ENCODE measurements at places on chromosomes 5 and 9.

DNA sequence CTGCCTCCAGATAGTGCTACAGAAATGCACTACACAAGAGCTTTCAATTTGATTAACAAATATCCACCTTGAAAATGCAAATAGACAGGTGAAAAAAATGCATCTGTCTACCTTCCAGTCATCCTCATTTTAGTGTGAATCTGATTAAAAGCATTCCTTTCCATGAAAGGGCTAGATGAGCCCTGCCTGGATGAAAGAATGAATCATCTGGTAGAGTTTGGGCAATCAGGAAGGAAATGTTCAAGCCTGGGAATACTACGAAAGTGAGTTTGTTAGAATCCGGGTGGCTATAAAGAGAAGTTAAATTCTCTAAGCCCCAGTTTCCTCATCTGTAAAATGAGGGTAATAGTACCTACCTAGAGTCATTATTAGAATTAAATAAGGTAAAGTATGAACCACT is 142.6 kb downstream of the FAM114A2 start:
- no peaks in the 10 kb centered on the region for H3K36me3 ChIP-seq
- H3K27me3 ChIP-seq, result no peaks in the 10 kb centered on the region
- H3K4me1 ChIP-seq, result no peaks in the 10 kb centered on the region
- no peak overlapping the region for H3K4me3 ChIP-seq

- DNase-seq, result no peak
- H3K27ac ChIP-seq, result no peak overlapping the region
- no peak overlapping the region for H3K4me3 ChIP-seq
- no peaks in the 10 kb centered on the region for H3K36me3 ChIP-seq
Observed at GRCh38 chr9:77454663-77455062, 193.5 kb downstream of the GNA14 start.

- H3K27ac ChIP-seq, result no peak overlapping the region
- peak overlapping the region; percentile 83 for H3K4me3 ChIP-seq
- DNase-seq, result peak; percentile 54
- H3K27me3 ChIP-seq, result no peaks in the 10 kb centered on the region
- no peaks in the 10 kb centered on the region for H3K4me1 ChIP-seq
Observed at GRCh38 chr9:88994469-88995199, 3.4 kb downstream of the S1PR3 start.

DNA sequence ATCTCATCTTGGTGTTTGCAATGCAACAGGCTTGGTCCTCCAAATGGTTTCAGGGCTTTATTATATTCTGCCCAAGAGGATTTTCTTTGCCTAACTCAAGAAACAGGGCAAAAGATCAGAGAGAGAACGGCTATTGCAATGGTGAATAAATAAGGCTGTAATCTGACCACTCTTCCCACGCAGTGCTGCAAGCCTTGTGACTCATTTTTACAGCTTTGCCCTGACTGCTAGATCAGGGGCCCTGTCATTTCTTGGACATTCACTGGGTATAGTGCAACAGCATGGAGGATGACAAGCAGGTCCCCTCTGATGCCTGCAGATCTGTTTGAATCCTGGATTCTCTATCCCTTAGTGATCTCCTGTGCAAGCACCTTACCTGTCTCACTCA is 459.1 kb downstream of the EBF1 start:
- no peak for DNase-seq
- no peak overlapping the region for H3K27ac ChIP-seq
- no peaks in the 10 kb centered on the region for H3K36me3 ChIP-seq
- H3K4me1 ChIP-seq, result peaks cover 9% of the 10 kb centered on the region

DNA sequence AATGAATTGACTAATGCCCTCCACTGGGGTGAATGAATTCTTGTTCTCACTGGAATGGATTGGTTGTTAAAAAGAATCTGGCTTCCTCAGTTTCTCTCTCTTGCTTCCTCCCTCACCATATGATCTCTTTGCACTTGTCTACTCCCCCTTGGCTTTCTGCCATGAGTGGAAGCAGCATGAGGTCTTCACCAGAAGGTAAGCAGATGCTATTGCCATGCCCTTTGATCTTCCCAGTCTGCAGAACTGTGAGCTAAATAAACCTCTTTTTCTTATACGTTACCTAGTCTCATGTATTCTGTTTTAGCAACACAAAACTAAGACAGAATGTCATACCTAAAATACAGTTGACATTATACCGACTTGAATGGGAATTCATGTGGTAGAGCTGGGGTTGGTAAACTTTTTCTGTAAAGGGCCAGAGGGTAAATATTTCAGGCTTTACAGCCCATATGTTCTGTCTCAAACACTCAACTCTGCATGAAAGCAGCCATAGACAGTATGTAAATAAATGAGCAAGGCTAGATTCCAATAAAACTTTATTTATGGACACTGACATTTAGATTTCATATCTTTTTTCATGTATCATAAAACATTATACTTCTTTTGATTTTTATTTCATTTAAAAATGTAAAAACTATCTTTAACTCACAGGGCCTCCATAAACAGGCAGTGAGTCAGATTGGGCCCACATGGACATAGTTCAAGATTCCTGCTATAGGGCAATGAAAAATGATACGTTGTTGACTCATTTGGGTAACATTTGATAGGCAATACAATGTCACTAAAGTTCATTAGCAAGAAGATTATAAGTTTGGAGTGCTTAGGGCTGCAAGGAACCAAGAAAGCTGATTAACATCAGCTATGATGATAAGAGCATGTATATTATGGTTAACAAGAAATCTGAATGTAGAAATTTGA is 79.4 kb upstream of the TLE4 start:
- no peak for DNase-seq
- H3K27me3 ChIP-seq, result no peaks in the 10 kb centered on the region
- H3K4me3 ChIP-seq, result no peak overlapping the region

DNA sequence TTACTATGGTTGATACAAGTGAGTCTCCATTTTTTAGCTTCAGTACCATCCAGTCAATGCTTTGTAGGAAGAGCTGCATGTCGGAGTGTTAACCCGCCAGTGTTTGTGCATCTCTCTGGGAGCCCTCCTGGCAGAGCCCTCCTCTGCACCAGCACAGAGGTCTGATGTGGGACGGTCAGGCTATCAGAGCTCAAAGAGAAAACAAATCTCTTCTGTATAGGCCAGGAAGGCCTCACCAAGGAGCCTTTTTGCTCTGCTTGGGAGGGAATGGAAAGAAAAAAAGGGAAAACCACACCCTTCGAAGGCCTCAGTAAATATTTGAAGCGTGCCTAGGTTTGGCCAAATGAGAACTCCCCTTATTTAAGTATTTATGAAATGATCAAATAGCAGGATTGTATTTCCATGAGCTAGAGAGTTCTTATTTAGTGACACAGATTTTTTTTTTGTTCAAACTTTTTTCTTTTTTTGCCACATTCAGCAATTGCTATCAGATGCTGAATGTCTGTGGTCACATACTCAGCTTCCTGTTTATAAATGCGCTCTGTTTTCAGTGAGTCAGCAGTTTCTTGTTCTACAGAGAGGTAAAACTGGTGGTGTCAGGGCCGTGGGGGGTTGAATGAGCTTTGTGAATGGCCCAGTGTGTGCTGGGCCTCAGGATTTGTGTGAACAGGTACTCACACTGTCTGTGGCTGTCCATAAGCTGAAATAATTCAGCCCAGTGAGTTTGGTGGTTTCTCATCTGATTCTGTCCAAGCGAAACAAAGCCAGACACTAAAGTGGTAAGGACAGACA is 226.6 kb downstream of the SNX18 start:
- no peaks in the 10 kb centered on the region for H3K4me1 ChIP-seq
- no peaks in the 10 kb centered on the region for H3K27me3 ChIP-seq
- no peaks in the 10 kb centered on the region for H3K36me3 ChIP-seq
- H3K4me3 ChIP-seq, result no peak overlapping the region
- DNase-seq, result no peak

- H3K27me3 ChIP-seq, result no peaks in the 10 kb centered on the region
- no peaks in the 10 kb centered on the region for H3K4me1 ChIP-seq
- no peak overlapping the region for H3K4me3 ChIP-seq
- H3K27ac ChIP-seq, result no peak overlapping the region
Observed at GRCh38 chr5:57727591-57727990, 245.0 kb upstream of the ACTBL2 start.

- no peaks in the 10 kb centered on the region for H3K4me1 ChIP-seq
- no peak for DNase-seq
- H3K27ac ChIP-seq, result no peak overlapping the region
- H3K36me3 ChIP-seq, result no peaks in the 10 kb centered on the region
- no peaks in the 10 kb centered on the region for H3K27me3 ChIP-seq
- no peak overlapping the region for H3K4me3 ChIP-seq
Observed at GRCh38 chr9:79799691-79800335, 228.0 kb downstream of the TLE4 start.

GRCh38 chr5:79109527-79110492 is 1.8 kb upstream of the BHMT start:
- H3K36me3 ChIP-seq, result no peaks in the 10 kb centered on the region
- DNase-seq, result no peak
- H3K4me3 ChIP-seq, result no peak overlapping the region
- no peak overlapping the region for H3K27ac ChIP-seq

- peaks cover 7% of the 10 kb centered on the region for H3K36me3 ChIP-seq
- H3K27ac ChIP-seq, result no peak overlapping the region
- H3K4me3 ChIP-seq, result no peak overlapping the region
- no peak for DNase-seq
Observed at GRCh38 chr9:131997779-131998178, 81.9 kb downstream of the MED27 start.

DNA sequence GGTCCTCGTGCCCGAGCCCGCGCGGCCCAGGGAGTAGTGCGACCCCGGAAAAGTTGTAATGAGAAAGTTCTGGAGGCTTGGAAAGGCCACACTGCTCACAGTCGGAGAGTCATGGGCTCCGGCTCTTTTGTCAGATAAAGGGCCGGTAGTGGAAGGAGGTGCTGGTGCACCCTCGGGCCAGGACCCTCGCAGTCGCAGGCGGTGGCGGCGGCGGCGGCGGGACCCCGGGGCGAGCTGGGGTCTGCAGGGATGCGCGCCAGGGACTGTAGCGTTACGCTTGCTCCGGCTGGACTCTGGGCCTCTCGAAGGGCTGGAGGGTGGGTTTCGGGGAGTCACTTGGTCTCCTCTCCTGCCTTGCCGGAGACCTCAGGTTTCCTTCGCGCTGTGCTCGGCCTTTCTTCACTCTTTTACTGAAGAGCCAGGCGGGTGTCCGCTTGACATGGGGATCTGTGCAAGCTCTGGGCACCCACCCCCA is 1.5 kb downstream of the RORB start:
- peaks cover 4% of the 10 kb centered on the region for H3K27me3 ChIP-seq
- peak overlapping the region; percentile 60 for H3K27ac ChIP-seq
- H3K4me3 ChIP-seq, result peak overlapping the region; percentile 58
- no peaks in the 10 kb centered on the region for H3K4me1 ChIP-seq
- DNase-seq, result no peak

- no peaks in the 10 kb centered on the region for H3K27me3 ChIP-seq
- no peak for DNase-seq
- no peak overlapping the region for H3K27ac ChIP-seq
- no peak overlapping the region for H3K4me3 ChIP-seq
Observed at GRCh38 chr5:97986069-97986468, 787.4 kb upstream of the RGMB start.

GRCh38 chr9:70421272-70422180 is 7.1 kb upstream of the KLF9 start:
- peak overlapping the region; percentile 56 for H3K4me3 ChIP-seq
- no peak for DNase-seq
- no peaks in the 10 kb centered on the region for H3K27me3 ChIP-seq

DNA sequence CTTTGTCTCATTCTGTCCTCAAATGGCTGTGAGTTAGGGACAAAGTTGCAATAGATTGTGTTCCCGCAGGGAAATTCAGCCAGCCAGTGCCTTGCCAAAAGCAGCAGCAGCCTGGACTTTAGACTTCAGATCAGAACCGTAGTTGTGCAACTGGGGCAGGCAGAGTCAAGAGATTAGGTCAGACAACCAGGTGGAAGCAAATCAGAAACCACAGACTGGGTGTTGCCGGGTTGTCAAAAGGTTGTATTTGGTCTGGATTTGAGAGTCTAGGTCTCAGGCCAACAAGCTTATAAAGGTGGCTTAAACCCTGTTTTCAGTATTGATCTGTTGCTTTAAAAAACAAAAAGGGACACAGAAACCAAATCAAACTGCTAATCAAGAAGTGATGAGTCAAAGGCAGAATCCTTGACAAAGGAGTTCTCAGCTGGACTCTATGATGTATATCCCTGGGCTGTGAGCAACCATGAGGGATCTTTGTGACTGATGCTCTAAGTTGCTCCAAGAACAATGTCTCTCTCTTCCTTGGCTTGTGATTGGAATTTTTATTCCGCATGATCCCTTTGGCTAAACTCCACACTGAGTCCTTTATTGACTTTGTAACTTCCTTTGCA is 20.9 kb downstream of the RFK start:
- no peaks in the 10 kb centered on the region for H3K27me3 ChIP-seq
- peak; percentile 79 for DNase-seq
- H3K4me1 ChIP-seq, result peaks cover 27% of the 10 kb centered on the region
- no peaks in the 10 kb centered on the region for H3K36me3 ChIP-seq
- no peak overlapping the region for H3K27ac ChIP-seq

DNA sequence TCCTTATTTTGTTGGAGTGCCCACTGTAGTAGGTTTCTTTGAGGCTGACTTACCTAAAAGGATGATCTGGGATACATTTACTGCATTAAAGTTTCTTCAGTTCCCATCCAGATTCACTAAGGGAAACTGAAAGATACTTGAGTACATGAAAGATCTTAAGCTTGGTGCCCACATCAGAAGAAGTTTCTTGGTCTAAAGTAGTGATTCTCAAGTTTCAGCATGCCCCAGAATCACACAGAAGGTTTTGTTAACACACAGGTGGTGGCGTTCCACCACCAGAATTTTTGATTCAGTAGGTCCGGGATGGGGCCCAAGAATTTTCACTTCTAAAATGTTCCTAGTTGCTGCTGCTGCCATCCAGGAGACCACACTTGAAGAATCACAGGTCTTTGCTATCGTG is 171.0 kb downstream of the ZNF462 start:
- H3K4me3 ChIP-seq, result no peak overlapping the region
- H3K27ac ChIP-seq, result no peak overlapping the region
- H3K4me1 ChIP-seq, result no peaks in the 10 kb centered on the region
- H3K27me3 ChIP-seq, result no peaks in the 10 kb centered on the region
- H3K36me3 ChIP-seq, result no peaks in the 10 kb centered on the region

GRCh38 chr5:110351430-110351829 is 375.0 kb downstream of the TMEM232 start:
- no peaks in the 10 kb centered on the region for H3K36me3 ChIP-seq
- H3K27me3 ChIP-seq, result no peaks in the 10 kb centered on the region
- no peak overlapping the region for H3K27ac ChIP-seq
- DNase-seq, result no peak
- no peak overlapping the region for H3K4me3 ChIP-seq
- no peaks in the 10 kb centered on the region for H3K4me1 ChIP-seq

DNA sequence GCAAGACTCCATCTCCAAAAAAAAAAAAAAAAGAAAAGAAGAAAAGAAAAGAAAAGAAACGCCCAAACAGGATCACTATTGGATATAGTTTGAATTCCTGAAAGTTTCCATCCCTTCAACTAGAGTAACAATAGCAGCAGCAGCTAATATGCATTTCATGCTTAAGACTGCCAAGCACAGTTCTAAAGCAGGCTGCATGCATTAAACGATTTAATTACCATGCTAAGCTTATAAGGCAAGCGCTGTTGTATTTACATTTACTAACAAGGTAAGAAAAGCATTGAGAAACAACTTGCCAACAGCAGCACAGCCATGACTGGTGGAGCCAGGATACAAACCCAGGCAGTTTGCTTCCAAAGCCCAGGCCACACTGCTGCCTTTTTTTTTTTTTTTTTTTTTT is 13.0 kb downstream of the TBC1D2 start:
- DNase-seq, result no peak
- H3K27me3 ChIP-seq, result no peaks in the 10 kb centered on the region
- no peak overlapping the region for H3K4me3 ChIP-seq
- H3K27ac ChIP-seq, result no peak overlapping the region

Data from right atrium auricular region (tissue), 2 donors.